ENCODE measurements at places on chromosomes 16 and 17. TPM values are rescaled to one million over a fixed set of nuclear protein-coding genes. Genes with fewer than 3 reads are reported as not detected.

Gene HIGD1B
- total RNA-seq = 2.1 TPM

Gene HOXB7
- total RNA-seq = 2.5 TPM

Gene CARD14
- 3.3 TPM for total RNA-seq

Gene GUCY2D
- total RNA-seq = not detected

Gene RASD1
- 2.6 TPM for total RNA-seq

Gene ACSM2A
- total RNA-seq = not detected

Gene KDM6B
- 7.9 TPM for total RNA-seq

Gene HOXB9
- total RNA-seq = 0.85 TPM

Gene TP53TG3C
- not detected for total RNA-seq

Gene HOXB13
- 1.7 TPM for total RNA-seq

Gene KRT31
- total RNA-seq = 0.16 TPM

Gene AFMID
- total RNA-seq = 23.5 TPM

Gene ADGRG3
- 1.2 TPM for total RNA-seq

Gene RCVRN
- 0.90 TPM for total RNA-seq

Gene G6PC1
- not detected for total RNA-seq

Gene TBC1D3
- total RNA-seq = not detected

Gene CRYBA1
- total RNA-seq = not detected

Gene RRAD
- total RNA-seq = 7.0 TPM

Gene SLC7A6OS
- total RNA-seq = 15.0 TPM

Gene RHBDF1
- total RNA-seq = 34.7 TPM

Gene ARHGAP44
- 5.8 TPM for total RNA-seq

Gene SALL1
- 1.0 TPM for total RNA-seq

Gene DERL2
- total RNA-seq = 41.6 TPM

Gene KIFC3
- total RNA-seq = 22.7 TPM

Gene FBXL19
- 9.6 TPM for total RNA-seq

Gene MYO18A
- total RNA-seq = 33.8 TPM
